Naive thymus-derived CD4-positive, alpha-beta T cell (primary cell): ENCODE measurements at places on chromosomes 12 and 14.

- no peaks in the 10 kb centered on the region for H3K36me3 ChIP-seq
- no peak overlapping the region for H3K27ac ChIP-seq
- no peaks in the 10 kb centered on the region for H3K4me1 ChIP-seq
Measured at GRCh38 chr14:23523229-23524016, 28.1 kb downstream of the ZFHX2 start.

DNA sequence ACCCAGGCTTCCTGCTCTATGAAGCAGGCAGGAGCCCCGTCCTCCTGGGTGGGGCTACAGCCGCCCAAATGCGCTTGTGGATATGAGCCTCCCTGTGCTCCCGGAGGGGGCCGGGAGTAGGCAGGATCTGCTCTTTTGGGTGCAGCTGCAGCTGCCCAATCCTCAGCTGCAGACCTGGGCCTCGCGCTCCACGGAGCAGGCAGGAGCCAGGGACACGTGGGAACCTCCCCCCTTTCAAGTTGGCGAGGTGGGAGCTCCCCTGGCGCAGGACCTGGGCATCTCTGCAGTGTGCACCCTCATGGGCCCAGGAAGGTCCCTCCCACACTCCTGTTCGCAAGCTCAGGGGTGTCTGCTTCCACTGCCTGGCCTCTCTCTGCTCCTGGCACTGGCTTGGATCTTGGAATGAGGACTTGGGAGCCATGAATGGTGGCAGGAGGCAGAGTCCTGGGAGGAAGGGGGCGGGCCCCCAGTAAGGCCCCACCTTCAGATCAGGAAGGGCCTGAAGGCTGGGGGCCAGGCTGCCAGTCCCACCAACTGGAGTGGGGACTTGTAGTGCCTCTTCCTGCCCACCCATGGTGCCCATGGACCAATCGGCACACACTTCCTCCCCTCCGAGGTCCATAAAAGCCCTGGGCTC lies 61.3 kb downstream of the KLRG1 start:
- no peaks in the 10 kb centered on the region for H3K36me3 ChIP-seq
- DNase-seq = no peak
- no peak overlapping the region for H3K4me3 ChIP-seq
- peaks cover 6% of the 10 kb centered on the region for H3K4me1 ChIP-seq
- H3K27ac ChIP-seq = no peak overlapping the region

- H3K4me3 ChIP-seq = no peak overlapping the region
- H3K27me3 ChIP-seq = no peaks in the 10 kb centered on the region
- no peak for DNase-seq
- H3K27ac ChIP-seq = no peak overlapping the region
- H3K36me3 ChIP-seq = no peaks in the 10 kb centered on the region
Measured at GRCh38 chr12:115046805-115047204, 362.8 kb upstream of the TBX3 start.

DNA sequence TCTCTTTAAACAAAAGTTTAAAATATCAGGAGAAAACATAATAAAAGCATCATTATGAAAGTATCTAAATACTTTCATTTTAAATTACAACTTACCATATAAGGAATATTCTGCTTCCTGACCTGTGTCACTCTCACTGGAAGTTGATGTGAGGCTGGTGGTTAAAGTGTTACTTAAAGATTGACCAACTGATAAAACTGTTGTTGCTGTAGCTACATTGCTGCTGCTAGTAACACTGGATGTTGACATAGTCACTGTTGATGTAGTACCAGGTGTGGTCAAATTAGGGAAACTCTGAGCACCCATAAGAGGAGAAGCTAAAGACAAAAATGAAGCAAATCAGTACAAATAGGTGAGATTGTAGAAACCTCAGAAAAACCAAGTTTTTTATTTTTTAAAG lies 79.9 kb downstream of the HECTD1 start:
- peaks cover 30% of the 10 kb centered on the region for H3K4me1 ChIP-seq
- no peak overlapping the region for H3K4me3 ChIP-seq
- peaks cover 26% of the 10 kb centered on the region for H3K36me3 ChIP-seq
- H3K27ac ChIP-seq = no peak overlapping the region

GRCh38 chr12:106285982-106286381 lies 16.6 kb upstream of the TCP11L2 start:
- no peak for DNase-seq
- no peaks in the 10 kb centered on the region for H3K27me3 ChIP-seq
- no peaks in the 10 kb centered on the region for H3K4me1 ChIP-seq
- H3K27ac ChIP-seq = no peak overlapping the region
- H3K4me3 ChIP-seq = no peak overlapping the region

GRCh38 chr12:75587340-75588106 lies 76.1 kb upstream of the KRR1 start:
- H3K4me3 ChIP-seq = no peak overlapping the region
- no peak overlapping the region for H3K27ac ChIP-seq
- H3K36me3 ChIP-seq = no peaks in the 10 kb centered on the region
- H3K4me1 ChIP-seq = no peaks in the 10 kb centered on the region

- H3K27me3 ChIP-seq = no peaks in the 10 kb centered on the region
- no peaks in the 10 kb centered on the region for H3K36me3 ChIP-seq
- no peak overlapping the region for H3K27ac ChIP-seq
- H3K4me1 ChIP-seq = no peaks in the 10 kb centered on the region
Measured at GRCh38 chr14:68547305-68548193, 245.3 kb downstream of the ZFP36L1 start.
